Fibroblast of the aortic adventitia (primary cell): ENCODE measurements at places on chromosomes 5 and 9. TPM values are rescaled to one million over a fixed set of nuclear protein-coding genes. Genes with fewer than 3 reads are reported as not detected.
A peak's percentile ranks its signal among the peaks of the same experiment; 100 is the strongest.

HNRNPAB gene
- 62.9 and 106 TPM in 2 replicates for total RNA-seq

GKAP1 gene
- total RNA-seq = 1.4 and 2.2 TPM in 2 replicates

SPINK13 gene
- not detected in 2 replicates for total RNA-seq

DNA sequence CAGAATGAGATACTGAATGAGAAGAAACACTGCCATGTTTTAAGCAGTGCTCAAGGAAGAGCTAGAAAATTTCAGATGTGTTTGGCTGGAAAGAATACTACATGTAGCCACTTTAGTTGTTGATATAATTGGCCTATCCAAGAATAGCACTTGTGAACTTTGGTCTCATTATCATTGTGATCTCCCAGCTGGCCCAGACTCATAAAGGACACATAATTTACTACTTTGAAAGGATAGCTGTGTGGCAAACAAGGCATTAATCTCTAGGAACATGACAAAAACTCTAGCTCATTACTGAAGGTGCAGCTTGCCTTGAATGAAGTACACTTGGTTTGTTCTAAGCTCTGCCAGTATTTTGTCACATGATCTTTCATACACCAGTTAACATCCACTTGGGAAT, 356.3 kb downstream of the CSNK1G3 start:
- DNase-seq = no peak

DNA sequence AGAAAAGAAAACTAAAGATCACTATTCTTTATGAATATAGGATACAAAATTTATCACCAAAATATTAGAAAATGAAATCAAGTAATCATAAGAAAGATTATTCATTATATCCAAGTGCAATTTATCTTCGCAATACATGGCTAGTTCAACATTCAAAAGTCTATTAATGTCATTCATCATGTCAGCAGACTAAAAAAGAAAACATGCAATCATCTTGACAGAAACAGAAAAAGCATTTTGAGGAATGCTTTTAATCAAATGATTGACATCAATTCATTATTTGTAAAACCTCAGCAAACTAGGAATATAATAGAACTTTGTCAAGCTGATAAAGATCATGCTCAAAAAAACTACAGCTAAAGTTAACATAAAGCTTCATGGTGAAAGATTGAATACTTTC, 40.7 kb downstream of the ATPSCKMT start:
- no peak for DNase-seq

- no peak for DNase-seq
Measured at GRCh38 chr9:93180938-93181337, 3.0 kb upstream of the WNK2 start.

DNA sequence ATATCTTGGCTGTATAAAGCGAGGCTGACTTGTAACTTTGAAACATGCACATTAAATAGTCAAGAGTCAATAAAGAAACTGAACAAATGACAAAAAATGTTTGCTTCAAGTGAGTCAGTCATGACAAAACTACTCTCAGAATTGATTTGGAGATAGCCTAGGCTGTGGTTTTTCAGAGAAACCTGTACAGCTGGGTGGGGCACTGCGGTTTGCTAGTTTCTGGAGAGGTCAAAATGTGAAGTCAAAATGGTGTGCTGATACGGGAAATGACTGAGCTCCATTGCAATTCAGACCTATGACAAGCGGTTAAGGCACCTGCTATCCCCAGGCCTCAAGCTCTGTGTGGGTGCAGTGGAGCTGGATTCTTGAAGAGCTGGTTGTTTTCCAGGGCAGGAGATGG, 10.3 kb upstream of the CD180 start:
- DNase-seq = peak; percentile 62

- DNase-seq = no peak
Measured at GRCh38 chr5:117359895-117360294, 785.3 kb upstream of the SEMA6A start.

DNA sequence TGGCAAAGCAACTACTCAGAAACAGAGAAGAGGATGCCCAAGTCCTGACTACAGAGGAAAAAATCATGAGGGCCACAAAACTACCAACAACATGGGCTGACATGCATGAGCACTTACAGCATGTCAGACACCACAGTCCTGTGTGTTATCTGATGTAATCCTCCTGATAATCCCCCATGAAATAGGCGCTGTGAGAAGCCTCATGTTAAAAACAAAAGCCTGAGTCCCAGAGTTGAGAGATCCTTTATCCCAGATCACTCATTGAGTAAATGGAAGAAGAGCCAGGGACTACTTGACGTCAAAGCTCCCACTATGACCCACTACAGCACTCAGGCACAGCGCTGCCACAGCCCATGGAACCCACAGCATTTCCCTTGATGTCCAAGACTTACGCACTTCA, 7.2 kb upstream of the SPOCK1 start:
- no peak for DNase-seq

GRCh38 chr5:132226516-132227234, 978 bp downstream of the P4HA2 start:
- peak; percentile 64 for DNase-seq

DNA sequence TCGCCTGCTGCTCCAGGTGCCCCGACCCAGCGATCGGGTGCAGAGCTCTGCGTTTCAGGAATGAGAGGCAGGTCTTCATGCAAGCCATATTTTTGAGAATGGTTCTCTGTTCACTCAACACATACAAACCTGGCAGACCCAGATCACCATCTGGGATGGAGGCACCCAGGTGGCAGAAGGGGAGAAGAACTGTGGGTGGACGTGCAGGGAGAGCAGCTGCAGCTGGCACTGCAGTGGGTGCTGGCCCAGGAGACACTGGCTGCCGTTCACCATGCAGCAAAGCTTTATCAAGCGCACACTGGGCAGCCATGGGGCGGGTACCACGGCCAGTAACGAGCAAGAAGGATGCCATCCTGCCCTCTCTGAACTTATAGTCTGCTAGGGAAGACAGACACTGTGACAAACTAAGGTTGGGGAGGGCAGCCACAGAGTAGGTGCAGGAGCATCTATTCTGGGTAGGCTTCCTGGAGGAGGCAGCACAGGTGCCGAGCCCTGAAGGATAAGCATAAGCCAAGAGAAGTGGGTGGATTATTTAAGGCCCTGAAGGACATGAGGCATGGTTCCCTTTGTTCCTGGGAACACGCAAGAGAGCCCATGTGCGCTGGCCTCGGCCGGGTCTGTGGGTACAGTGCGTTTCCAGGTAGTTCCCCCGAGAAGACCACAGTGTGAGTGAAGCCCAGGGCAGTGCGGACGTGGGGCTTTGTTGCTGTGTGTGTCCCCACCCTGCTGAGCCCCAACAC, 46.2 kb upstream of the FCN2 start:
- no peak for DNase-seq

DNA sequence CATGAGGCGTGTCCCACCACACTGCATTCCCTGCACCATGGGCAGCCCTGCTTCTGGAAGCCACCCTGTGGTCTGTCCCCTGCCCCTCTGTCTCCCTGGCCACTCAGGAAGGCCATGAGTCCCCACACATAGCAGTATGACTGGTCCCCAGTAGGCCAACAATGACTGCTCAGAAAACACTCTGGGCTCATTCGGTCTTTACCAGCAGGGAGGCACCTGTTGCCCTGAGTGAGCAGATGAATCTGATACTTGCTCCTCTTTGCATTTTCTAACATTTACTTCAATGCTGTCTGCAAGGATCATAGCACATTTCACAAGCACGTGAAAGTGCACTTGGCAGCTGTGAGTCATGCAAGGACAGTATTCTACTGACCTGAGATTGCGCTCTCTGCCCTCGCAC, 365.4 kb upstream of the IRX1 start:
- no peak for DNase-seq

GRCh38 chr5:41519801-41520200, 9.4 kb upstream of the PLCXD3 start:
- peak; percentile 39 for DNase-seq

DNA sequence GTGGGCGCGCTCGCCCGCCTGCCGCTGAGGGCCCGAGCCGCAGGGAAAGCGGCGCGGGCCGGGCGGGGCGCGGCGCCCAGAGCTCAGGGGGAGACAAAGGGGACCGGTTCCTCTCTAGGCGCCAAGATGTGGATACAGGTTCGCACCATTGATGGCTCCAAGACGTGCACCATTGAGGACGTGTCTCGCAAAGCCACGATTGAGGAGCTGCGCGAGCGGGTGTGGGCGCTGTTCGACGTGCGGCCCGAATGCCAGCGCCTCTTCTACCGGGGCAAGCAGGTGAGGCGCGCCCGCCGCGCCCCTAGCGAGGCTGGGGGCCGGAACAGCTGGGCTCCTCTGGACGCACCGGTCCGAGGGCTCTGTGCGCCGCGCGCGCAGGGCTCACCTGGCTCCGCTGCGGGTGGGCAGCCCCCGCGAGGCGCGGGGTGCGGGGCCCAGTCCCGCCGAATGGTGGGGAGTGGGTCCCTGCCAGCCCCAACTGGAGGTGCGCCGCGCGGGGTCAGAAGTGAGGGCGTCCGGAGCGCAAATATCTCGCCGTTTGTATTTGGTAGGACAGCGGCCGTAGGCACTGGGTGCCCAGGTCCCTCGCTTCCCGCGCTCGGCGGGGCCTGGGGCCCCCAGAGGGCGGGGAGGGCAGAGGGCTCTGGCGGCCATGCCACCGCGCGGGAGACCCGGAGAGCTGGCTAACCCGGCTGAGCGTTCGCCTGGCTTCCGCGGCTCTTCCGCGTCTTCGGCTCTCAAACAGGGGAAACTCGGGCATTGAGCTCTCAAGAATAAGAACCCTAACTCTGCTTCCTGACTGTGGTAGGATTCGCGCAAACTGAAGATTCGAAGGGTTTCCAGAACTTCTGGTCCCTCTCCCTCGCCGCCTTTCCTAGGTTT, 607 bp downstream of the UHRF2 start:
- no peak for DNase-seq

- DNase-seq = no peak
Measured at GRCh38 chr5:136236479-136237083, 43.6 kb upstream of the SMIM32 start.

GRCh38 chr5:51559921-51560658, 176.8 kb downstream of the ISL1 start:
- no peak for DNase-seq

DNA sequence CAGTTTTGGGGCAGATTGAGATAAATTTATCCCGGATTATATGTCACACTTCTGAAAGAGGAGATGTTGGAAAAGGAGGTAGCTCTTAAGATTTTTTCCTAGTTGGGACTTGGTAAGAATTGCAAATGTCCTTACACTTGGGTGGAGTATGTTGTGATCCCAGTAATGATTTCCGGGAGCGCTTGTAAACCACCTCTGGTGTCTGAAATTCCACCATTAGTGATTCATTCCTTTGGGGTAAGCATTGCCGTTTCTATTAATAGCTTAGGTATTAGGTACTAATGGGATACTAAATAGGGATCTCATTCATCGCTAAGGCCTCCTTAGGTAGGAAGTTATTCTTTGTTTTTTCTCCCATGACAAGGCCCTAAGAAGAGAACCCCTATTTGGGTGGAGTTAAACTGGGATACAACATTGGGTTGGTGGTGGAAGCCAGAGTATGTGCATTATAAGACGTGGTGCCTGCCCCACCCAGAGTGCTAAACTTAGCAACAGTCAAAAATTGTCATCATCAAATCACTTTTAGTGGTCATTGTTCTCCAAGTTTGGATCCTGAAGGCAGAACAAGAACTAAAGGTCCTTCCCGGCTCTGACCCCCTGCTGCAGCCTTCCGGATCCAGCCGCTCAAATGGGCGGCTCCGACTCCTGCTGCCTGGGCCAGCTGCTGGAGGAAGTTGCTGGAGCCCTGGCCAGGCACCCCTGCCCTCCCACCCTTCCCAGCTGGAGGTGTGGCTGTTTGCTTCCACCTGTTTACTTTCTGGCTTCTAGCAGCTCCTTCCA, 31.7 kb upstream of the DAB2IP start:
- DNase-seq = no peak

- no peak for DNase-seq
Measured at GRCh38 chr9:106800701-106801270, 62.2 kb upstream of the ZNF462 start.

DNA sequence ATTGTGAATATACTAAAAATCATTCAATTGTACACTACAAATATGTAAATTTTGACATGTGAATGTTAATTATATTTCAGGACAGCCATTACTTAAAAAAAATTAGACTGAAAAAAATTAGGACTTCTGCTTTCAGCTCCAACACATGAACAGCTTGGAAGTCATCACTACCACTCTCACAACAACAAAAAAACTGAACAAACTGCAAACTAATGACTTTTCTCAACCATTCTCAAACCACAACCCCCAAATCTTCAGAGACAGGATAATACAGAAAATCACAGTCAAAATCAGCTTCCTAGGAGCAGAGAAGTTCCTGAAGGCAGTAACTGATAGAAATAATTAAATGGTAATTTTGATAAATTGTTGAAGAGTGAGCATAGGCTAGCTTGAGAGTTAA, 686.4 kb downstream of the TLE1 start:
- DNase-seq = no peak

GRCh38 chr9:131278702-131279111, 2.4 kb upstream of the FAM78A start:
- DNase-seq = no peak

DNA sequence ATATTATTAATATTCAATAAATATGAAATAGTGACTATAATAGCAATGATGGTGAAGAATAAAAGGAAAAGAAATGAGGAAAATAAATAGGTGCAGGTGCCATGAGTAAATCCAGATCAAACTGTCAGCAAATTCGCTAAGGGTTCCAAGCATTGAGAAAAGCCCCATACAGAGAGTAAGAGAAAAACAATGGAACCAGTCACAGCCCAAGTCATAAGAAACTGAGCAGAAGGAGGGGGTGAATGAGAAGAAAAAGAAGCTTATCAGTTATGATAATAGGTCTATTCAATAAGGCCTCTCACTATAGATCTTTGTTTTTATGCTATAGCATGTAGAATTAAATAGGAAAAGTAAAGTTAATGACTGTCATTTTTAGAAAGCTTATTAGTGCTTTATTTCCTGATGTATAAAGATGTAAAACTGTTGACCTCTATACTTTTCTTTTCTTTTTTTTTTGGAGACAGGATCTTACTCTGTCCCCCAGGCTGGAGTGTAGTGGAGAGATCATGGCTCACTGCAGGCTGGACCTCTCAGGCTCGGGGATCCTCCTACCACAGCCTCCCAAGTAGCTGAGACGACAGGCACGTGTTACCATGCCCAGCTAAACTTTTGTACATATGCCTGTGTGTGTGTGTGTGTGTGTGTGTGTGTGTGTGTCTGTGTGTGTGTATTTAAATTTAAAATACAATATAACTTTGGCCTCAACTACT, 72.4 kb downstream of the FYB1 start:
- no peak for DNase-seq

DNA sequence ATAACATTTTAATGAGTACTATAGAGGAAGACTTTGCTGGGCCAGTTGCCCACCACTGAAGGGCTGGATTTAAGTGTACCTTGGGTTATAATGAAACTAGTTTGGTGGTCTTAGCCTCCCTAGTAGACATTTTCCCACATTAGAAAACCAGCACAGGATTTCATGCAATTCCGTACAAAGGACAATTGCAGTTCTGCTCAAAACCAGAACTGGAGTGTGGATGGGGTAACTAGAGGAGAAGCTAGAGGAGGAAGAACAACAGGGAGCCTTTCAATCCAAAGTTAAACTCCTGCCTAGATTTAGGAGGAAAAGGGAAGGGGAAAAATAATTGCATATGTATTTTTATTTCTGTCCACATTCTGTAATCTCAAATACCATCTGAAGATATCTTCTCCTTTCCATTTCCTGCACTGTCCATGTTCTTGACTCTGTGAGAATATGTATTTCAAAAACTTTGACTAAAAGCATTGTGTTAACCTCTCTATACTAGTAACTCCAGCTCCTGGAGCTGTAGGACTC, 97.5 kb upstream of the SSBP2 start:
- DNase-seq = peak; percentile 49
